NCI-H524 treated with DMSO at 0.1 percent for 48 hours (cell line): ENCODE measurements at places on chromosomes 4 and X.

- DNase-seq = no peak
Observed at GRCh38 chr4:55269995-55270394, 76.0 kb upstream of the SRD5A3 start.

DNA sequence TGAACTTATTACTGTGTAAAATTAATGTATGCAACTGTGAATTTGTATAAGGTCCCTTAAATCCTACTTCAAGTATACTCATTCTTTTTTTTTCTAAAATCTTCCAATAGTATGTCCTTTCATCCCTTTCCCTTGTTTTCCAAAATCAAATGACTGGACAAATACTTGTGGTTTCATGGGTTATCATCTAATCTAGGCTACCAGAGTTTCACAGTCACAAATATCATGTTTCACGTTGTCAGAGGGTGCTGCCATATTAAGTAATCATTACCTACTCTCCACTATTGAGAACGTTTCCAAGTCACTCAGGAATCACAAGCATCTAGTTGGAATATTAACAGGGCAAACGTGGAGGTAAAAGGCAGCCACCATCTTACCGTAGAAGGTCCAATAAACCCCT, 1235.0 kb upstream of the TENM3 start:
- no peak for DNase-seq

DNA sequence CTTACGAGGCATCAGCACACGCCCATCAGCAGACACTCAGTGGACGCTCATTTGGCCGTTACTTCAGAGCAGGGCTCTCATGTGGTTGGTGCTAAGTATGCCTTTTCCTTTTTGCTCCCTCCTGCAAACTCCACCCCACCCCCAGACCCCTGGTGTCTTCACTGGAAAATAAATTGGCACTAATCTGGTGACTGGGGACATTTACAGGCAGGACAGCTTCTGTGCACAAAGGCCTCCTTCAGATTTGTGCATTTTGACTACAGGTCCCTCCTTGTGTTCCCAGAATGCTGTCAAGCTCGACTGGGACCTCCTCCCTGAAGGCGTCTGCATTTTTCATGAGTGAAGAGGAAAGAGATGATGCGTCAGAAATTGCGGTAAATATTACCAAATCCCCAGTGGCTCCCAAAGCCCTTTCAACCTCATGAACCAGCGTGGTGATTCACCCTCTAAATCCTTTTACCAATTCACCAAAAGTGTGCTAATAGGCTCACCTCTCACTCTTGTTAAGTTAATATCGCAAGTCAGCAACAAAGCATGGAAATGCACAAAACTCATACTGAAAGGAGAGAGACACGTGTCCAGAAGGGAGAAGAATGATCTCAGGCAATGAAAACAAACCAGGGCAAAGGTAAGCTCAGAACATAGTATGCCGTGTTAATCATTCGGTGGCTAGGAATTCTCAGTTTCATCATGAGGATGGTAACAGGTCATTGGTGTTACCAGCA, 119.0 kb downstream of the NKX6-1 start:
- DNase-seq = no peak

DNA sequence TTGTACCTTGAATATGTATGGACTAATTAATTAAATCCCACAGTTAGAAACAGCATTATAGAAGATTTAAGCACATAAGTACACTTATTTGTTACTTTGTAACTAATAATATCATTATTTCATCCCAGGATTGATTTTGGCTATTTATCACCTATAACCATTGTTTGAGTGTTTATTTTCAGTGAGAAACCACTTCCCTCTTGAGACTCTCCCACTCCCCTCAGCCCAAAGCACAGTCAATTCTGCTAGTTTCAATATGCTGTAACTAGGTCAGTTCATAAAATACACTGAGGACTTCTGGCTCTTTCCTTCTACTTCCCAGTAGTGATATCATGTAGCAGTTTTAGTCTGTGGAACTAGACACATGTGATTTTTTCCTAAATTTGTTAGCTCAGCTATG, 16.3 kb downstream of the OFD1 start:
- DNase-seq = no peak

DNA sequence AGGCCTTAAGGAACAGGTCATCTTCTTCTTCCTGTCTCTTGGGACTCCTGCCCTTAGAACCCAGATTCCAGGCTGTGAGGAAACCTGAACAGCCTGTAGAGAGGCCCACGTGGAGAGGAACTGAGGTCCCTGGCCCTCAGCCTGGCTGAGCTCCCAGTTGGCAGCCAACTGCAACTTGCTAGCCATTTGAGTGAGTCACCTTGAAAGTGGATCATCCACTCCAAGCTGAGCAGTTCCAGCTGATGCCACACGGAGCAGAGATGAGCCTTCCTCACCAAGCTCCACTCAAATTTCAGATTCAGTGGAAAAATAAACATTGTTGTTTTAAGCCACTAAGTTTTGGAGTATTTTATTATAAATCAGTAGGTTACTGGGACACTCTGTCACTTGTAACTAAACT, 392.5 kb downstream of the BCOR start:
- DNase-seq = no peak

DNA sequence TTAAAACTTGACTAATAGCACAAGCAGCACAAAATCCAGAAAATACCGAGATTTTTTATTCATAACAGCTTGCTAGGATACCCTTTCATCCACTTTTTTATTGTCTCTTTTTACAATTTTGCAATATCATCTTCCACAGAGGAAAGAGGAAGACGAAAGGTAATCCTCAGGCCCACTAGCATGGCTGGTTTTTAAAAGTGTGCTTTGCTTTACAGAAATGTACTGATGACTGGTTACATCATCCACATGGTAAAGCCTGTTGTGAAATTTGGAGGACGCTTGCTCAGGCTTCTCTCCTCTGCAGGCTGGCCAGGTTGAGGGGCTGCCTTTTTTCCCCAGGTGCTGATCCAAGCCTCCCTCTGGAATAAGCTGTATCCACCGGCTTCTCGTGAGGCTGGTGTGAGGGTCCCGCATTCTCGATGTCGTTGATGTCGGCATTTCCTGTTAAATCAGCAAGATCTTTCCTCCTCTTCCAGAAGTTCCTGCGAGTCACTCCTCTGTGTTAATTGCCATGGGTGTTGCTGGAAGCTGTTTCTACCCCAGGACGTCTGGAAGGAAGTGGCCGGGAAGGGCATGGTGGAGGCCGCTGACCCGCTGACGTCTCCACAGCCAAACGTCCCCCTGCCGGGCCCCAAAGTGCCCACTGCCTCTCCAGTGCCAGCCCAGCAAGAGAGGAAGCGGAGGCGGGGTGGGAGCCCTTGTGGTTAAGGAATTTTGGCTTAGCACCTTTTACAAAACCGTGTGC, 5.8 kb upstream of the DGKQ start:
- DNase-seq = no peak

DNA sequence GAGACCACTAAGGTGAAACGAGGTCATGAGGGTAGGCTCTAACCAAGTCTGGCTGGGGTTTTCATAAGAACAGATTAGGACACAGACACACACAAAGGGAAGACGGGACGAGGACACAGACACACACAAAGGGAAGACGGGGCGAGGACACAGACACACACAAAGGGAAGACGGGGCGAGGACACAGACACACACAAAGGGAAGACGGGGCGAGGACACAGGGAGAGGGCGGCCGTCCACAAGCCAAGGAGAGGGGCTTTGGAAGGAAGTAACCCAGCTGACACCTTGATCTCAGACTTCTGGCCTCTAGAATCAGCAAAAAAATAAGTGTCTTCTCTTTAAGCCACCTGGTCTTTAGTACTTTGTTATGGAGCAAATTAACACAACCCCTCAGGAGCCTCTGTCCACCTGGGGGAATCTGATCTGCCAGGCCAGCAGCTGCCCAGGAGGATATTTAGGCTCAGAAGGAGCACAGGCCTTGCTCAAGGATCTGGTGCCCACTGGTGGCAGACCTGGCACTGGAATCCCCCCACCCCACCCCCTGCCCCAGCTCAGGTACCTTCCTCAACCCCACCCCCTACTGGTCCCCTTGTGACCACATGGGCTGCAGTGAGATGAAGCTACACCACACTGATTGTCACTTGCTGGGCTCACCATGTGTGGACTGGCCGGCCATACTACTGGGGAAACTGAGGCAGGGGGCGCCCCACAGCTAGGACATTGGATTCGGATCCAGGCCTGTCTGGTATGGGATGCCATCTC, 2.8 kb downstream of the ABLIM2 start:
- no peak for DNase-seq

DNA sequence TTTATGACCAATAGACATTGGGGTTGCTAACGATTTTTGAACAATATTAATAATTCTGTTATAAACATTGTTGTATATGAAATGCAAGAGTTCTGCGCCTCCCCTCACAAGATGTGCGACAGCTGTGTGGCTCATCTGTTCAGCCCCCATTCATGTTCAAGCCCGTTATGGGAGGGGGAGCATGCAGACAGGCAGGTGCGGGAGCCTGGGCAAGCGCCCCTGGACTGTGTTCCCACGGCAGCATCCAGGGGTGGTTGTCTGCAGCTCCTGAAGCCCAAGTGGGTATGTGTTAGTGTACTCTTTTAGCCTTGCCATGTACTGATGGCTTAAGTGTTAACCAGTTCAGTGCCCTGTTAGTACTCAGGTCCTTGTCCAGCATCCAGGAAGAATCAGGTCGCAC, 34.6 kb downstream of the UGT2A3 start:
- no peak for DNase-seq

- DNase-seq = no peak
Observed at GRCh38 chrX:118621081-118621759, 106.2 kb upstream of the IL13RA1 start.

- no peak for DNase-seq
Observed at GRCh38 chr4:69104719-69105275, 8.5 kb downstream of the UGT2B7 start.

GRCh38 chr4:165190591-165191347, 16.6 kb upstream of the KLHL2 start:
- DNase-seq = no peak

DNA sequence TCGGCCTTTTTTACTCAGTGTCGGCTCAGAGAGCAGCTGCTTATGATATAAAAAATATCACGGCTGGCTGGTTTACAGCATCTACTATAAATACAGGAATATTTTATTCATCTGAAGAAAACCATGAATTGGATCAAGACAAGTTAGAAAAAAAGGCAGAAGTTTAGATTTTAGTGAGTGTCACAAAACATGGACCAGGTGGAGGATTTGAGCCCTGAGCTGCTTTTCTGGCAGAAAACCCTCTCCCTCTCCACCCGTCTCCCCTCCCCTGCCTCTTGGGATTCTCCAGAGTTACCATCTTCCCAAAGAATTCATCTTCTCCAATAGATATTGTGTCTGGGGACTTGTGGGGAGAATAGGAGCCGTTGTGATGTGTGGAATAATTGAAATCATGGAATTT, 142.8 kb upstream of the RAI2 start:
- DNase-seq = no peak

DNA sequence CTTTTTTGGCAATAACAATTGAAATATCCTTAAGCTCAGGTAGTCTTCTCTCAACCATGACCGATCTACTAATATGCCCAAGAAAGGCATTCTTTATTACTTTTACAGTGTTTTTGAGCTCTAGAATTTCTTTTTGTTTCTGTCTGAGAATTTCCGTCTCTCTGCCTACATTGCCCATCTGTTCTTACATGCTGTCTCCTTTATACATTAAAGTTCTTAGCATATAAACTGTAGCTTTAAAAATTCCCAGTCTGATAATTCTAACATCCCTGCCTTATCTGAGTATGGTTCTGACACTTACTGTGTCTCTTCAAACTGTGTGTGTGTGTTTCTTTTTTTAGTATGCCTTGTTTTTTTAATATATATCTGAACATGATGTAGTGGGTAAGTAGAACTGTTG, 658.1 kb downstream of the GRID2 start:
- no peak for DNase-seq

- DNase-seq = no peak
Observed at GRCh38 chrX:71546879-71547278, 14.0 kb downstream of the OGT start.

GRCh38 chrX:37690119-37690518, 4.5 kb downstream of the XK start:
- no peak for DNase-seq

- no peak for DNase-seq
Observed at GRCh38 chr4:6892909-6893202, 16.8 kb upstream of the TBC1D14 start.

DNA sequence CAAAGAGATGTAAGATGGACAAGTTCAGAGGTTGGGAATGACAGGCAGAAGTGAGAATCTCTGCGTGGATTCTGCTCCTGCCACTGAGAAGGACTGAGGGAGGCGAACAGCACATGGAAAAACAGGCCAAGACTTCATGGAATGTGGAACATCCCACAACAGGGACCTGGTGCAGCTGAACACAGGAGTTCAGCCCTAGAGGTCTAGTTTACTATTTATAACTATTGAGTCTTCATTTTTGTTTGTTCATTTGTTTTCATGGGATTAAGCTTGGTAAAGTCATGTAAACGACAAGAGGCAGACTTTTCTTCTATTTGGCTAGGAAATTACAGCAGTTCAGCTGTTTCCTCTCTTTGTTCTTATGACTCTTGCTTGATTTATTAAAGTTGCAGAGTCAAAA, 234.5 kb downstream of the MAML3 start:
- DNase-seq = no peak

DNA sequence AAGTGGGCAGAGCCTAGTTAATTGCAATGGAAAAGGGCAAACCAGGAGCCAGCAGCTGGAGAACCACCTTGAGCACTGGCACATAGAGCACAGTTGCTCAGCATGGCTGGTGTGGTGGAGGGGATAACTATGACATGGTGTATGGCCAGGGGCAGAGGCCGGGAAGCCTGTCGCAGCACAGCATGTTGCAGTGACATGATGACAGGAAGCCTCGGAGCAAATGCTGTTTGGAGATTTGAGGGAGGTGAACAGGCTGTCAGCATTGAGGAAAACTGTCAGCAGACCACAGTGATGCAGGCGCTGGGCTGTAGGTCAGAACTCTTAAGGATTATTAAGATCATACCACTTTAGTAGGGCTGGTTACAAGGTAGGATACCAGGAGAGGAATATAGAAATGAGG, 228.7 kb downstream of the CBR4 start:
- DNase-seq = no peak

GRCh38 chr4:95984081-95984480, 144.2 kb downstream of the PDHA2 start:
- DNase-seq = no peak

DNA sequence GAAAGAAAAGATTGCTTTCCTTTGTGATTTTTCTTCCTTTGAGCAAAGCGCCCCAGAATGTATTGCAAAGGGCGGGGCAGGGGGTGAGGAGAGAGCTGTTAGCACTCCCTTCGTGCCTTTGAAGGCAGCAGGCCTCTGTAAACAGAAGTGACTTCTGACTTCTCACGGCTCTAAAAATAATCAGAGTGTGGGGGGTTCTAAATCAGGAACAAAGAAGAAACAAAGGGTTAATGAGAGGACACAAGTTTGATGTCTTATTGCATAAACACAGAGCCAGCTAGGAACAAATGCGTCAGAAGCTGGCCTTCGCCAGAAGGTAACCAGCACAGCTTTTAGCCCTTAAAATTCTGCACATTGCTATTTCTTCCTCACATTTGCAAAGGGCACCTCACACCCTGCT, 626.2 kb downstream of the MID1IP1 start:
- DNase-seq = no peak

GRCh38 chr4:176453079-176453478, 133.3 kb downstream of the SPCS3 start:
- DNase-seq = no peak

GRCh38 chr4:7649741-7650531, 215.2 kb upstream of the PSAPL1 start:
- no peak for DNase-seq
